Activated T-helper 1 cell treated with anti-CD3 and anti-CD28 coated beads, Interleukin-12 subunit alpha, Interleukin-12 subunit beta, Interleukin-2, Interleukin-4 antibody, amounts not matched to agents 30 ng/mL and 10 ng/mL and 1 ng/mL, durations not matched to agents 14 hours and 24 hours and 36 hours (primary cell): ENCODE measurements at places on chromosomes 16 and 17.
A peak's percentile ranks its signal among the peaks of the same experiment; 100 is the strongest.

DNA sequence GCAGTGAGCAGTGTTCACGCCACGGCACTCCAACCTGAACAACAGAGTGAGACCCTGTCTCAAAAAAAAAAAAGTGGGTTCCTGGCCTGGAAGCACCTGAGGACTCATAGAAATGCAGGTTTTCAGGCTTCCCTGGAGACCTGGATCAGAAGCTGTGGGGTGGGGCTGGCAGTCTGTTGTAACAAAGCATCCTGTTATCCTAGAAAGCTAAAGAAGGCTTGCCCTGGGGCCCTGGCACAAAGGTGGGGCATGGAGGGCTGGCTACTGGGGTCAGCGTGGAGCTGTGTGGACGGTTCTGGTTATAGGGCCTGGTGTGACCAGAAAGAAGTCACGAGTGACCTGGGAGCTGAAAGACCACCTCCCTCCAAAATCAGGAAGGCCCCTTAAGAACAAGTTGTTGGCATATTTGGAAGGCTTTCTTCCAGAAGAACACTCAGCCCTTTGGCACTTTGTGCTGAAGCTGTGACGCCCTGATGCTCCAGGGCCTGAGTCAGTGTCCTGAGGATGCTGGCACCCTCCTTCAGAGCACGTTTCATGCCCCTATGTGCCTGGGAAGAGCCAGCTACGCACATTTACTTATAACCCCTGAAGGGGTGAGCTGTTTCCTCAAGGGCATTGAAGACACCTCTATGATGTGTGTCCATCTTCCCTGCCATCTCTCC is 6.2 kb downstream of the CRISPLD2 start:
- H3K36me3 ChIP-seq, result no peaks in the 10 kb centered on the region
- H3K27ac ChIP-seq, result no peak overlapping the region
- no peak for DNase-seq

GRCh38 chr17:34420254-34420766 is 57.3 kb upstream of the CCL1 start:
- DNase-seq, result peak; percentile 30
- no peaks in the 10 kb centered on the region for H3K36me3 ChIP-seq
- H3K4me1 ChIP-seq, result no peaks in the 10 kb centered on the region

- no peak for DNase-seq
- peaks cover 8% of the 10 kb centered on the region for H3K27me3 ChIP-seq
- no peaks in the 10 kb centered on the region for H3K4me1 ChIP-seq
- H3K36me3 ChIP-seq, result no peaks in the 10 kb centered on the region
Observed at GRCh38 chr16:48444574-48444973, 59.4 kb upstream of the SIAH1 start.

- H3K4me3 ChIP-seq, result no peak overlapping the region
- no peaks in the 10 kb centered on the region for H3K36me3 ChIP-seq
- H3K27ac ChIP-seq, result no peak overlapping the region
- H3K4me1 ChIP-seq, result no peaks in the 10 kb centered on the region
- H3K27me3 ChIP-seq, result peaks cover 1% of the 10 kb centered on the region
Observed at GRCh38 chr16:20372701-20373100, 20.2 kb upstream of the UMOD start.

DNA sequence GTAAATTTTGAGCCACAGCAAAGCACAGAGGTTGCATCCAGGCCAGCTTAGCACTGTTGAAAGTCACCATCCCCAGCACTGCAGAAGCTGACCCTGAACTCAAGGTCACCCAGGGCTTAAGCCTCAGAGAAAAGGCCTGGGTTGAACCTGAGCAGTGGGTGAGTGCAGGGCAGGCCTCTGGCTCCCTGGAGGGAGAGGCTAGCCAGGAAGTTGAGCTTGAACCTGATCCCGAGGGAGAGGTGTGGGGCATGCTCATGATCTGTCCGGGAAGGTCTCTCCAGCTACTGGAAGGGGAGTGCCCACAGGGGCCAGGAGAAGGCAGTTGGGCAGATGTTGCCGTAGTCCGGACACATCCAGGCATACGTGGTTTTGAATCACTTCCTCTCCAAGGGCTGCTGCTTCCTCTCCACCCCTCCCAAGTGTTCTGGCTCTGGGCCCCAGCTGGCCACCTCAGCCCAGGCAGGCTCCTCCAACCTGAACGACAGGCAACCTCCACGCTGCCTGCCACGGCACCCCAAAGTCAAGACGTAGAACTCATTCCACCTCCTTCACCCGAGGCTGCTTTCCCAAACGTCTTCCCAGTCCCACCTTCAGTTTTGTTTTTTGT is 18.4 kb downstream of the CARHSP1 start:
- H3K27me3 ChIP-seq, result no peaks in the 10 kb centered on the region
- peak overlapping the region; percentile 67 for H3K27ac ChIP-seq

GRCh38 chr17:38894276-38894675 is 24.4 kb downstream of the LASP1 start:
- peak overlapping the region; percentile 70 for H3K27ac ChIP-seq
- H3K36me3 ChIP-seq, result peaks cover 43% of the 10 kb centered on the region
- H3K27me3 ChIP-seq, result no peaks in the 10 kb centered on the region
- DNase-seq, result no peak

- no peaks in the 10 kb centered on the region for H3K4me1 ChIP-seq
- no peaks in the 10 kb centered on the region for H3K27me3 ChIP-seq
- no peak overlapping the region for H3K4me3 ChIP-seq
- no peaks in the 10 kb centered on the region for H3K36me3 ChIP-seq
- no peak overlapping the region for H3K27ac ChIP-seq
- no peak for DNase-seq
Observed at GRCh38 chr16:85145734-85146531, 33.7 kb upstream of the CIBAR2 start.

DNA sequence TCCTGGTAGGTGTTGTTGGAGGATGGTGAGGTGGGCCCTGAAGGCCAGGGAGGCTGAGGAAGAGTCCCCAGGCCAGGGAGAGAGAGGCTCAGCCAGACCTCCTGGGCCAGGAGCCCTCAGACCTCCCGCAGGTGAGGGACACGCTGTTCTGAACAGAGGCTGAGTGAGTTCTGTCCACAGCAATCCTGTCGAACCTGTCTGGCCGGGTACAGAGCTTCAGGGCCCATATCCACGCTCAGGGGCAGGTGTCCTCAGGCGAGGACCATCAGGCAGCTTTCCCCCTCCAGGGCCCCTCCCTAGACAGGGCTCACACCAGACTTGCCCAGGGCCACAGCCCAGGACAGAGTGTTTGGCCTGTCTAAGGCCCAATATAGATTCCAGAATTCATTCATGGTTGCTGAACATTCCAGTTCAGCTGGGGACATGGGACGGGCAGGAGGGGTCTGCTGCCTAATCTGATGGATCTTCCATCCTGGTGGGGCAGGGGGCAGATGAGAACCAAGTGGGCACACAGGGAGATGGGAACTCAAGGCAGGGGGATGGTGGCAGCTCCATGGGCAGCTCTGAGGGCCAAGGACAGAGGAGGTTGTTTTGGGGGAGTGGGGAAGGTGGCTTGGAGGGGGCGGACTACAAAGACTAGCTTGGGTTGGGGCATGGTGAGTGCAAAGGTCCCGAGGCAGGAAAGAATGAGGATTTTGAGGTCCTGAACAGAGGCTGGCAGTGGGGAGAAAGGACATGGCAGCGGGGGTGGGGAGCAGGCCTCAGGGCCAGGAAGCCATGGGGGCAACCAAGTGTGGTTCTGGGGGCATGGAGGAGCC is 23.4 kb upstream of the MPRIP start:
- H3K27ac ChIP-seq, result no peak overlapping the region
- no peak for DNase-seq
- peaks cover 30% of the 10 kb centered on the region for H3K4me1 ChIP-seq
- no peaks in the 10 kb centered on the region for H3K27me3 ChIP-seq
- H3K36me3 ChIP-seq, result no peaks in the 10 kb centered on the region

- H3K36me3 ChIP-seq, result peaks cover 63% of the 10 kb centered on the region
- H3K4me3 ChIP-seq, result peak overlapping the region; percentile 67
- H3K4me1 ChIP-seq, result peaks cover 47% of the 10 kb centered on the region
- DNase-seq, result peak; percentile 40
- no peaks in the 10 kb centered on the region for H3K27me3 ChIP-seq
Observed at GRCh38 chr17:4175921-4176807, 33.2 kb downstream of the CYB5D2 start.

DNA sequence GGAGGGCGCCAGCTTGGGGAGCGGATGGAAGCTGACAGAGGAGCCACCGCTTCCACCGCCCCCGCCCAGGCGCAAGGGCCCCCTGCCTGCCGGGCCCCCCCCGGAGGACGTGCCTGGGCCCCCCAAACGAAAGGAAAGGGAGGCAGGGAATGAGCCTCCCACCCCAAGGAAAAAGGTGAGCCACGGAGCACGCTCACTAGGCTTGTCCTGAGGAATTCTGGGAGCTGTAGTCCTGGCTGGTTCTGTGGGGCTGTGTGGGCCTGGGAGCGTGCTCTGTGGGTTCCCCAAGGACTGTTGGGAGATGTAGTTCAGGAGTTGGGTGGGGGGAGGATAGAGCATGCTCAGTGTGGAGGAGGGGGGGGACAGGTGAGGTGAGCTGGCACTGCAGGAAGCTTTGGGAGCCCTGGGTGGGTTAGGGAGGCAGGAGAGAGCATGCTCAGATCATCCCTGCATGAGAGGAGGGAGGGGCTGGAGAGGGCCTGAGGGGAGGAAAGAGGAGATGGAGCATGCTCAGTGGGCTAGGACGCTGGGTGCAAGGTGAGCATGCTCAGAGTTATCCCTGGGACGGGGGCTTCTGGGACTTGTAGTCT is 4.5 kb downstream of the FBXL19 start:
- DNase-seq, result no peak
- H3K27me3 ChIP-seq, result no peaks in the 10 kb centered on the region
- H3K27ac ChIP-seq, result no peak overlapping the region
- H3K4me3 ChIP-seq, result no peak overlapping the region
- peaks cover 13% of the 10 kb centered on the region for H3K36me3 ChIP-seq
- peaks cover 6% of the 10 kb centered on the region for H3K4me1 ChIP-seq

GRCh38 chr17:81322271-81323082 is 27.4 kb upstream of the SLC38A10 start:
- H3K27ac ChIP-seq, result no peak overlapping the region
- H3K4me1 ChIP-seq, result no peaks in the 10 kb centered on the region
- no peak overlapping the region for H3K4me3 ChIP-seq
- H3K27me3 ChIP-seq, result no peaks in the 10 kb centered on the region

- H3K4me1 ChIP-seq, result peaks cover 26% of the 10 kb centered on the region
- no peaks in the 10 kb centered on the region for H3K27me3 ChIP-seq
- H3K36me3 ChIP-seq, result peaks cover 10% of the 10 kb centered on the region
- DNase-seq, result no peak
- no peak overlapping the region for H3K27ac ChIP-seq
- no peak overlapping the region for H3K4me3 ChIP-seq
Observed at GRCh38 chr17:81923302-81924260, 4.0 kb downstream of the MAFG start.

DNA sequence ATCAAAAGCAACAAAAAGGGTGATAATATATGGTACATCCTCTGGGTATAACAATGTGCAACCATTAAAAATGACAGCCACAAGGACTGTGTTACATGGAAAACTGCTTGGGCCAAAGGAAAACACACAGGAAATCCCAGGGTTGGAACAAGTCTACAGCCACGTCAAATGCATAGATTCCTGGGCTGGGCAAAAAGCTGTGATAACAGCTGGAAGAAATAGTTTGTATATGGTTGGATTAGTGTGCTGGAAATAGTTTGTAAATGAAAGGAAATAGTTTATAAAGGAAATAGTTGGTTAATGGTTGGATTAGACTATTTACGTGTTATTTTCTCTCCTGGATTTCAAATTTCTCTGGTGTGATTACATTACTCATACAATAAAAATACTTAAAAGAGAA is 2.6 kb downstream of the HSD17B2 start:
- H3K27ac ChIP-seq, result no peak overlapping the region
- H3K4me1 ChIP-seq, result no peaks in the 10 kb centered on the region
- no peak for DNase-seq

- H3K27ac ChIP-seq, result no peak overlapping the region
- H3K4me3 ChIP-seq, result no peak overlapping the region
- H3K4me1 ChIP-seq, result peaks cover 13% of the 10 kb centered on the region
- no peak for DNase-seq
- peaks cover 15% of the 10 kb centered on the region for H3K36me3 ChIP-seq
- H3K27me3 ChIP-seq, result no peaks in the 10 kb centered on the region
Observed at GRCh38 chr17:81234940-81235821, 3.7 kb downstream of the TEPSIN start.

- no peak overlapping the region for H3K27ac ChIP-seq
- peaks cover 12% of the 10 kb centered on the region for H3K27me3 ChIP-seq
- H3K36me3 ChIP-seq, result no peaks in the 10 kb centered on the region
- no peak for DNase-seq
- H3K4me1 ChIP-seq, result peaks cover 9% of the 10 kb centered on the region
Observed at GRCh38 chr16:82782715-82783251, 156.0 kb downstream of the CDH13 start.

DNA sequence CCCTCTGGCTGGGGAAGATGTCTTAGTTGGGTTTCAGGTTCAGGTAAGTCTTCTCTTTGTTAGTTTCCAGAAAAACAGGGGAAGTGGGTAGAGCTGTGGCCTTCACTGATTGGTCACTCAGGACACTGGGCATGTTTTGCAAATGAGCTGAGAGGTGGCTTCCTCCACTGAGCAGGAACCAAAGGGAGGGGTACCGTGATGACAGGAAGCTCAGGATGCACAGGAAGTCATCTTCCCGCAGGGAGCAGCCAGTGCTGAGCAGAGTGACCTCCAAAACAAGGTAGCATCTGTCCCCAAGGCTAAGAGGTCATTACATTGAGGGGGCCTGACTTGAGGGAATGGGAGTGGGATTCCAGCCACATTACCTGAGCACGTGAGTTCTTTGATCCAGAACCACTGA is 5.6 kb downstream of the NT5C start:
- H3K27me3 ChIP-seq, result no peaks in the 10 kb centered on the region
- DNase-seq, result peak; percentile 19
- H3K4me1 ChIP-seq, result peaks cover 35% of the 10 kb centered on the region
- peak overlapping the region; percentile 78 for H3K27ac ChIP-seq

GRCh38 chr16:58099097-58099955 is 29.9 kb downstream of the CFAP20 start:
- no peak overlapping the region for H3K4me3 ChIP-seq
- no peaks in the 10 kb centered on the region for H3K36me3 ChIP-seq
- no peak for DNase-seq
- peaks cover 11% of the 10 kb centered on the region for H3K4me1 ChIP-seq
- no peaks in the 10 kb centered on the region for H3K27me3 ChIP-seq

DNA sequence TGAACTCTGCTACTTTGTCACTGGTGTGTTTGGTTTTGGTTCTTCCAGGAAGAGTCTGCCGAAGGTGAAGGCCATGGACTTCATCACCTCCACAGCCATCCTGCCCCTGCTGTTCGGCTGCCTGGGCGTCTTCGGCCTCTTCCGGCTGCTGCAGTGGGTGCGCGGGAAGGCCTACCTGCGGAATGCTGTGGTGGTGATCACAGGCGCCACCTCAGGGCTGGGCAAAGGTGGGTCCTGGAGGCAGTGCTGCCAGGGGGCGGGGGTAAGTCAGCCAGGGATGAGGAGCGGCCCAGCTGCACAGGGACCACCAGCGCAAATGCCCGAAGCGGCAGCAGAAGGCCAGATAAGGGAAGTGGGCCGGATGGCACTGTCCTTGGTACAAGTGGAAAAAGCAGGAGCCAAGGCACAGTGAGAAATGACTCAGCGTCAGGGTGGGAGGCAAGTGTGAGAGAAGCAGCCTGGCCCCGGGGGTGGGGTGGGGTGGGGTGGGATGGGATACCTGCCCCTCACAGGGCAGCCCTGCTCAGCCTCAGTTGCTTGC is 41.9 kb downstream of the TMEM11 start:
- no peak overlapping the region for H3K4me3 ChIP-seq
- H3K4me1 ChIP-seq, result peaks cover 19% of the 10 kb centered on the region
- no peaks in the 10 kb centered on the region for H3K27me3 ChIP-seq
- H3K27ac ChIP-seq, result no peak overlapping the region
- H3K36me3 ChIP-seq, result peaks cover 7% of the 10 kb centered on the region
